ENCODE measurements at places on chromosomes 11 and 22.

DNA sequence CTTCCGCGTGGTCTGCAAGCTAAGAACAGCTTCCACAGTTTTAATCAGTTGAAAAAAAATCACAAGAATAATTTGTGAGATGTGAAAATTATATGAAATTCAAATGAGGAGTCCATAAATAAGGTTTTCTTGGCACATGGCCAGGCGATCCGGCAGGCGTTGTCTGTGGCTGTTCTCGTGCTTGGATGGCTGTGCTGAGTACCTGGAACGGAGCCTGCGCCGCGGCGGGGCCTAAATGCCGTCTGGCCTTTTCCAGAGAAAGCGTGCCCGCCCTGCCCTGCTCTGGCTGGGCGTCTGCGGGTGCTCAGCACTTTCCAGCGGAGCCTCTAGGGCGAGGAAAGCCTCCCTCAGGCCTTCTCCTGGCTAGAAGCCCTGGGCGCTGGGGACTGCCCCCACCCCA is 41.8 kb downstream of the OSBPL5 start:
- DNase-seq = peak; percentile 54

- DNase-seq = no peak
Measured at GRCh38 chr22:46967445-46968358, 205.3 kb downstream of the TBC1D22A start.

DNA sequence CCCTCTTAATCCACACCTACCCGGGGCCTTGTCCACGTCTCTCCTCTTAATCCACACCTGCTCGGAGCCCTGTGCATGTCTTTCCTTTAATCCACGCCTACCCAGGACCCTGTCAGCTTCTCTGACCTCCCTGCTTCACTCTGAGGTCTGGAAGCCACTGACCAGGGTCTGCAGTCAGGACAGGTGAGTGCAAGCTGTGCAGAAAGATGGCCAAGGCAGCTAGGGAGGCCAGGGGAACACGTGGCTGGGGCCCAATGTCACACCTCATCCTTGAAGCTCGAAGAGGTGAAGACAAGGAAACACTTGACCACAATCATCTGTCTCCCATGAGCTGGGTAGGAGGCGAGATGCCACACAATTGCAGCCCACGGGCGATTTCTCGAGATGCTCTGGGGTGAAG is 1516.9 kb downstream of the BRD1 start:
- no peak for DNase-seq

DNA sequence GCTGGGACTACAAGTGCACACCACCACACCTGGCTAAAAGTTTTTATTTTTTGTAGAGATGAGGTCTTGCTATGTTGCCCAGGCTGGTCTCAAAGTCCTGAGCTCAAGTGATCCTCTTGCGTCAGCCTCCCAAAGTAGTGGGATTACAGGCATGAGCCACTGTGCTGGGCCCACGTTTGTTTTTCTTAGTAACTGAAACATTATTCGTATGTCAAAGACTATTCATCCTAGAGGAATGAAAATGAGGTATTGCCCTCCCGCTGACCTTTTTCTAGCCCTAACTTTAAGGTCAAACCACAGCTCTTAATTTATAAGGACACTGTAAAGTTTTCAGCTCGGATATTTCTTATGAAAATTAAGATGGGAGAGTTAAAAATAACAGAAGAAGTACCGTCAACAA is 33.2 kb upstream of the PAX6 start:
- DNase-seq = no peak

DNA sequence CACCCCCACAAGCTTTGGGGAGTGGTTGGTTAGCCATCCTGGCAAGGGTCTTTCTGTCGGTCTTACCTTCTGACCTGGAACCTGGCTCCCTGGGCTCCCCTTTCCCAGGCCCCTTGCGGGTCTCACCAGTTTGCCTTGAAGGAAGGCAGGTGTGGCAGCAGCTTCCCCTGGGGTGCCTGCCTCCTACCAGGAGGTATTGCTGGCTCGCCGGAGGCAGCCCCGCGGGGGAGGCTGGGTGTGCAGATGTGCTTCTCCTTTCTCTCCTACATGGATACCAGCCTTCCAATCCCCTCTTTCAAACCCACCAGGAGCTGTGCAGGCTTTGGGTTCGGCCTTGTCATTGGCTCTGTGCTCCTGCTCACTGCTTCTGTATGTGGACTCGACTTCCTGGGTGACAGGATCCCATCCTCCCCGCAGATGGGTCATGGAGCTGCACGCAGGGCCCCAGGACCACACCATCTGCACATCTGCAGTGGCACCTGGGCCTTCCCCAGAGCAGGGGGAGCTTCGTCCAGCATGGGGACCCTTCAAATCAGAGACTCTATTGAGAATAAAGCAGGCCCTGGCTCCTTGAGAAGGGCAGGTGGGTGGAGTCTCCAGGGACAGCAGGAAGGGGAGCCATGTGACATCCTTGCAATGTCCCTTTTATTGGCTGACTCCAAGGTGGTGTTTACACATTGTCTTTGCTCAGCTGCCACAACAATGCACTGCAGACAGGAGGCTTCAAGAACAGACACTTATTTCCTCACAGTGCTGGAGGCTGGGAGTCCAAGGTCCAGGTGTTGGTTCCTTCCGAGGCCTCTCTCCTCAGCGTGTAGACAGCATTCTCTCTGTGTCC is 592.0 kb downstream of the BRD1 start:
- DNase-seq = no peak

DNA sequence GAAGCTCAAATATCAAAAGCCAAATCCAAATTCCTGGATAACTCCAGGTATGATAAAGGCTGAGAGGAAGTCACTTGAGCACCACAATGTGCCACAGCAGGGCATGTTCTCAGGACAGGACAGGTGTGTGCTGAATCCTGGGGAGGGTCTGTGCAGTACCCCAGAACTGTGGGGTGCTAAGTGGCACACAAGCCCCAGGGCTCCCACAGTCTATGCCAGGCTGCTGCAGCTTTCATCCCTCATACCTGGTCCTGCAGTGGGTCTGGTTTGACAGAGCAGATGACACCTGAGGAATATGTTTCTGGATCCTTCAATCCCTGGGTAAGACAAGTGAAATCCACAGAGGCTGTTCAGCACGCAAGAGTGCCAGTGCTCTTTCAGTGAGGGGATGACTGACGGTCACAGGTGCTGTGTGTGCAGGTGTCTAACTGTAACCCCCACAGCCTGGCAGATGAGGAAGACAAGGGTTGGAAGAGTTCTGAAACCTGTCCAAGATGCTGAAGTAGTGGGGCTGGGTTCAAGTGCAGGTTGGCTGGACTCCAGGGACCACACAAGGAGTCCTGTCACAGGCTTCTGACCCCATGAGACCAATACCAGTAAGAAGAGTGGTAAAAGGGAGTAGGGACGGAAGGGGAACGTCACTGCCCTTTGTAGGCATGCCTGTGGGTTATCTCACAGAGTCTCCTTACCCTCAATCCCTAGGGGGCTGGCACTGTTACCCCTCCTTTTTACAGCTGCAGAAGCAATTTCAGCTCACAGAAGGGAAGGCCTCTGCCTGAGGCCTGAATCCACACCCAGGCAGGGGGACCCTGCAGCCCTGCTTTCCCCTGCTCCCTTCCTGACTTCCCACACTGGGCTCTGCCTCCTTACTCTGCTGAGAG is 14.1 kb downstream of the SERPIND1 start:
- no peak for DNase-seq

GRCh38 chr11:44711787-44712608 is 14.8 kb upstream of the TSPAN18 start:
- no peak for DNase-seq

- DNase-seq = no peak
Measured at GRCh38 chr22:29316141-29316828, 788 bp upstream of the RASL10A start.

- DNase-seq = no peak
Measured at GRCh38 chr11:108685419-108686130, 20.7 kb downstream of the DDX10 start.

DNA sequence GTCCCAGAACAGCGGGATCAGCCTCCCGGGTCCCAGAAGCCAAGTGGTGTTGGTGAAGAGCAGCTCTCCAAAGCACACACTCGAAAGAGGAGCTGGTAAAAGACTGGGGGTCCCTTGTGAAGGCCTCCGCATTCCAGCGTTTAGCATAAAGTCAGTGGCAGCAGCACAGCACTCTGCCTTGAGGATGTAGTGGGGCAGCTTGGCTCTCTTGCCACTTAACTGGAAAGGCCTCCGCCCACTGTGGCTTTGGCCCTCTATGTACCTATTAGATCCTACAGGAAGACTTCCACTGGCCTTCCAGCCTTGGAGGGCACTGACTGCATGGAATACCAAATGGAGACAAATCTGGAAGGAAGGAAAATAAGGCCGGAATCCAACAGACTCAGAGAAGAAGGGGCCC is 1455.3 kb downstream of the BRD1 start:
- DNase-seq = no peak

GRCh38 chr11:118896472-118896913 is 12.8 kb downstream of the CXCR5 start:
- DNase-seq = no peak

GRCh38 chr11:6747097-6747668 is 24.6 kb downstream of the OR2AG2 start:
- DNase-seq = no peak

- no peak for DNase-seq
Measured at GRCh38 chr11:61139387-61139786, 21.8 kb downstream of the VPS37C start.

GRCh38 chr11:32154275-32154674 is 63.4 kb downstream of the RCN1 start:
- DNase-seq = no peak

GRCh38 chr11:20000351-20001134 is 159.7 kb downstream of the DBX1 start:
- DNase-seq = peak; percentile 50

DNA sequence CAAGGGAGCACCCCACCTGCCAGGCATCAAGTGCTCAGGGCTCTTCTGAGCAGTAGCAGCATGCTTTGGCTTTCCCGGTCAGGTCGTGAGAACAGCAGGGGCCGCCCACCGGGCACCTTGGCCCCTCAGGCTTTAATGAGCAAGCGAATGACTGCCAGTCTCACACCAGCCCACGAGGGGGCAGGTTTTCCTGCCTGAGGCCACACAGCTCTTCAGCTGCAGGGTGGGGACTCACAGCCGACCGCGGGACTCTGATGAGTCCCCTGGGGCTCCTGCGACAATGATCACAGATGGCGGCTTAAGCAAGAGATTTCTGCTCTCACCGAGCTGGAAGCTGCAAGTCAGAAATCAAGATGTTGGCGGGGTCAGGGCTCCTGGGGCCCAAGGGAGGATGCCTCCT is 14.3 kb upstream of the FGF19 start:
- DNase-seq = no peak

GRCh38 chr11:72584939-72585597 is 89.2 kb downstream of the PDE2A start:
- no peak for DNase-seq

GRCh38 chr11:11538277-11538960 is 83.4 kb downstream of the GALNT18 start:
- no peak for DNase-seq

DNA sequence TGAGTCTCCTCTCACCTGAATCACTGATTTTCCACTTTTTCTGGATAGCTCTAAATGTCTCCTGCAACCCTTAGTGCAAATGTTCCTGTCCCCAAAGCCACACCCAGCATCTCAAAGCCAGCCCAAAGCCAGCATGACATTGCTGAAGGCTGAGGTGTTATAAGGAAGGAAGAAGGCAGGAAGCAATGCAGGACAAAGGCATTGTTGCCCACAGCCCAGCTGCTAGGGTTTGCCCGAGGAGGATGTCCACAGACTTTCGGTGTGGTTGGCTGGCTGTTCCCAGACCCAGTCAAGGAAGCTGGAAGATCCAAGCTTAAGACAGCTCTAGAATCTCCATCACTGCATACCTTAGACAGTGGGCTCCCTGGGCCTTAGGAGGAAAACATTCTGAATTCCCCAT is 23.5 kb downstream of the CHST1 start:
- DNase-seq = no peak

- no peak for DNase-seq
Measured at GRCh38 chr11:18731949-18732821, 6.2 kb upstream of the IGSF22 start.

DNA sequence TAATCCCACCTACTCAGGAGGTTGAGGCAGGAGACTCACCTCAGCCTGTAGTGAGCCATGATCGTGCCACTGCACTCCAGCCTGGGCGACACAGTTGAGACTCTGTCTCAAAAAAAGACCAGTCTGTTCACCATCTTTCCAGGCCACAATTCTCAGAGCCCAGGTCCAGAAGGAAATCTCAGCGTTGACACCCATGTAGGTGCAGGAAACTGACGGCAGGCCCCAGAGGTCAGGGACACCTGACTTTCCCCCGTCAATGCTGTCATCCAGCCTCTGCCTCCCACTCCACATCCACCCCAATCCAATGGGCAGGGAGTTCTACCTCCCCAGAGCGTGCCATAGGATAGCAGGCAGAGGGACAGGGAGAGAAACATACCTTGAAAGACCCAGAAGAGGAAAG is 5.9 kb upstream of the GRK2 start:
- DNase-seq = no peak

GRCh38 chr11:101862391-101863233 is 52.2 kb upstream of the CEP126 start:
- no peak for DNase-seq

- no peak for DNase-seq
Measured at GRCh38 chr11:65206901-65207300, 25.2 kb downstream of the CAPN1 start.

DNA sequence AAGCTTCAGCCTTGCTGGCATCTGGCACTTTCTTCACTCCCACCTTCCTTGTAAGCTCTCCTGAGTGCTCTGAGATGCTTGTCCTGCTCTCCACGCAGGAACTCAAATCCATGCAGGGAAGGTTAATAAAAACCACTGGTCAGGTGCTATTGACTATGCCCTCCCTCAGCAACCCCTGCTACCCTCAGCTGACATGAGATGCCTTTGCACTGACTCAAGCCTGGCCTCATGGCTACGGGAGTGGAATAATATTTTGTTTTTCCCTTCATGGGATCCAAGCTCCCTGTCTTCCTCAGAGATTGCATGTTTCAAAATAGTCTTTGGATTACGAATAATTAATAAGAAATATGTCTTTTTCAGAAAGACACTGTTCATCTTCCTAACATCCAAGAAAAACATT is 31.7 kb upstream of the ABCC8 start:
- no peak for DNase-seq

GRCh38 chr11:19506816-19507486 is 205.7 kb upstream of the NAV2 start:
- DNase-seq = no peak

GRCh38 chr22:37680191-37680851 is 4.9 kb downstream of the LGALS1 start:
- DNase-seq = no peak

GRCh38 chr11:114250993-114251814 is 45.0 kb upstream of the NNMT start:
- no peak for DNase-seq

DNA sequence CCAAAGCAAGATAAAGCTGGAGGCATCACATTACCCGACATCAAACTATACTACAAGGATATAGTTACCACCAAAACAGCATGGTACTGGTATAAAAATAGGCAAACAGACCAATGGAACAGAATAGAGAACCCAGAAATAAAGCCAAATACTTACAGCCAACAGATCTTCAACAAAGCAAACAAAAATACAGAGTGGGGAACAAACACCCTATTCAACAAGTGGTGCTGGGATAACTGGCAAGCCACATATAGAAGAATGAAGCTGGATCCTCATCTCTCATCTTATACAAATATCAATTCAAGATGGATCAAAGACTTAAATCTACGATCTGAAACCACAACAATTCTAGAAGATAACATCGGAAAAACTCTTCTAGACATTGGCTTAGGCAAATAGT is 50.0 kb upstream of the CLTCL1 start:
- no peak for DNase-seq

Data from substantia nigra (tissue), 51 donors.